ENCODE measurements at places on chromosomes 16 and 17.
A peak's percentile ranks its signal among the peaks of the same experiment; 100 is the strongest.

- DNase-seq = peak; percentile 13
Measured at GRCh38 chr16:16778332-16778731, 399.4 kb downstream of the NPIPA7 start.

- no peak for DNase-seq
Measured at GRCh38 chr16:73040136-73040535, 7.8 kb downstream of the ZFHX3 start.

DNA sequence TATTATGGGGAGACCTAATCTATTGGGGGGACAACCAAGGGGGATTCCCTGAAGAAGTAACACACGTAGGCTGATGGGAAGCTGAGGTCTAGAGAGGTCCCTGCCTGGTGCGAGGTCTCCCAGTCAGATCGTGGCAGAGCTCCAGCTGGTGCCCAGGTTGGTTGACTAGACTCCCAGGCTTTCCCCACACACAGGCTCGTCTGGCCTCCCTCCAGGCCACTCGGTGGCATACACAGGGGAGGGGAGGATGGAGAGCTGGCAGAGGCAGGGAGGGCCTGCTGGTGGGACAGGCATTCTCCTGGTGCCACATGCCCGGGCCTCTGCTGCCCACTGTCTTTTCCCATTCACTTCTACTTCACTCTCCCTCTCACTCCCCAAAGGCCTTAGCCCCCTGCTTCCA, 8.5 kb upstream of the SOCS3 start:
- no peak for DNase-seq

GRCh38 chr17:30091771-30092170, 24.8 kb upstream of the NSRP1 start:
- no peak for DNase-seq

DNA sequence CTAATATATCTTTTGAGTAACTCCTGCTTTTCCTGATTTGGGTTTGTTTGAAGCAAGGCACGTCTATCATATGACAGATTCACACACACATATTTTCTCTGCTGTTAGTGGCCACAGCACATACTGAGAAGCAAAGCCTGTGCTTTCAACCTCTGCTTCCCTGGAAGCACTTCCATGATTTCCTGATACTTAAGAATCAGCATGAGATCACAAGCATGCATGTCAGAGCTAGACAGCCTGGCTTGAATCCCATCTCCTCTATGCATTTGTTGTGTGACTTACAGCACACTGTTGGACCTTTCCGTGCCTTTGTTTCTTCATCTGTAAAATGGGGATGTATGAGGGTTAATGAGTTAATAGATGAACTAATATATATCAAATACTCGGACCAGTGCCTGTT, 151.1 kb upstream of the NOL11 start:
- DNase-seq = no peak

DNA sequence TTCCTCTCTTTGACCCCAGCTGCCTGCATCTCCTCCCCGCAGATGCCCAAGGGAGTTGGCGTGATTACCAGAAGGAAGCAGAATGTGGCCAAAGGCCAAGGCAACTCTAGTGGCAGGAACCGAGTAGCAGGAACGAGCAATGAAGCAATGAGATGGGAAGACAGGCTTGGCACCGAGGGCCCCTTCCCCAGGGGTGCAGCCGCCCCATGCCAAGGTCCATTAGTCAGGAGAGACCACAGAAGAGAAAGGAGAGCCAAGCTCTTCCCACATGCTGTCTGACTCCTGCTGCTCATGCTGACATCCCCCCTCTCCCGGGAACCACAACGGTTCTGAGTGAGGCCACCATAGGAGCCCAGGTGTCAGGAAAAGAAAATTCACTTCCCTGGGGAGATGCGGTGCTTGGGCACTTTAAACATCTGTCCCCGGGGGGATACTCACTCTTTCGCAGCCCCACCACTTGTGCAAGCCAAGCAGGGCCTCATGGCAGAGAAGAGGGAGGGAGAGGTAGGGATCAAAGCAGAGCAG, 67.4 kb downstream of the MYO18A start:
- DNase-seq = no peak

GRCh38 chr17:48646183-48647102, 20.3 kb upstream of the HOXB9 start:
- DNase-seq = no peak

GRCh38 chr17:49390548-49391324, 23.9 kb downstream of the PHB1 start:
- DNase-seq = no peak

DNA sequence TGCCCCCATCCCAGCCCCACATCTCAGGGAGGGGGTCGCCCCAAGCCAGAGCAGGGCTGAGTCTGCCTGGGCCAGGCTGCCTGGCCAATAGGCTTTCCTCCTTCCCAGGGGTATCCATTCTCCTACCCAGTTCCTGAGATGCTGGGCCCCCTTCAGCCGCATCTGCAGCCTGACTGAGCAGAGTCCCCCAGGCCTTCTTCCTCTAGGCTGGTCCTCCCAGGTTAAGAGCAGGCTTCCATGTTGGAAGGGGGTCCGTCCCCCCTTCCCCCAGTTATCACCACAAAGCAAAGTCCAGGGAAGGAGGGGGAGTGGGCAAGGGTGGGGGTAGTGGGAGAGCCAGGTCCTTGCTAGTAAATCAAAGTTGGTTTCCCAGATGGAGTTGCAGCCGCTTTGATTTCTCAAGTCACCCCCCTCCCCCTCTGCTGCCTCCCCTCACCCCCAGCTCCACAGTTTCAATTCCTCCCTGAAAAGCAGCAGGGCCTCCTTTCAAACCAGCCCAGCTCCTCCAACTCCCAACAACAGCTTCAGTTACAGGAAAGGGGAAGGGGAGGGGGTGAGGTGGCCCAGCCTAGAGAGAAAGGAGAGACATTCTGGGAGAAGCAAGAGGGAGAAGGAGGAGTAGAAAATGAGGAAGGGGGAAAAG, 9.5 kb upstream of the FZD2 start:
- DNase-seq = peak; percentile 85

- peak; percentile 75 for DNase-seq
Measured at GRCh38 chr17:2090804-2091534, 36.1 kb downstream of the HIC1 start.
